D721Med (cell line): ENCODE measurements at places on chromosomes 5 and 9.

GRCh38 chr5:151954255-151954654 lies 29.6 kb upstream of the GLRA1 start:
- no peak for DNase-seq

- no peak for DNase-seq
These were observed 48.9 kb upstream of the CACNA1B start for GRCh38 chr9:137828527-137829259.

GRCh38 chr5:76855961-76856360 lies 6.1 kb downstream of the S100Z start:
- no peak for DNase-seq

- no peak for DNase-seq
These were observed 180.3 kb upstream of the WWC1 start for GRCh38 chr5:168110870-168111832.

- no peak for DNase-seq
These were observed 632.5 kb downstream of the SLCO4C1 start for GRCh38 chr5:101663543-101663942.

DNA sequence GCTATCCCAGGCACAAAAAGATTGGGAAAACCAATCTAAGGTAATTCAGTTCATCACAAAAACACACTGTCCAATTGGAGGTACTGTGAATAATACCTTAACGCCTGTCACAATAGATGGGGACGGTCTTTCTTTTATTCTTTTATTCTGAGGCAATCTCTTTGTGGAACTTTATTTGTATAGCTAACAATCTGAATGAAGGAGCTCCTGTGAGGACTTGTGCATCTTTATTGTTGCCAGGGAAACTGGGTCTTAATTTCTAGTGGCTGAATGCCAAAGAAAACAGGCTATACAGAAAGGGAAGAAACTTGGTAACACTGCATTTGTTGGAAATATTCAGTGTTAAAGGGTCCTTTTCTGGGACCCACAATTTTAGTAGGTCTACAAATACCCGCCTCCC lies 546.9 kb upstream of the C9orf72 start:
- no peak for DNase-seq

DNA sequence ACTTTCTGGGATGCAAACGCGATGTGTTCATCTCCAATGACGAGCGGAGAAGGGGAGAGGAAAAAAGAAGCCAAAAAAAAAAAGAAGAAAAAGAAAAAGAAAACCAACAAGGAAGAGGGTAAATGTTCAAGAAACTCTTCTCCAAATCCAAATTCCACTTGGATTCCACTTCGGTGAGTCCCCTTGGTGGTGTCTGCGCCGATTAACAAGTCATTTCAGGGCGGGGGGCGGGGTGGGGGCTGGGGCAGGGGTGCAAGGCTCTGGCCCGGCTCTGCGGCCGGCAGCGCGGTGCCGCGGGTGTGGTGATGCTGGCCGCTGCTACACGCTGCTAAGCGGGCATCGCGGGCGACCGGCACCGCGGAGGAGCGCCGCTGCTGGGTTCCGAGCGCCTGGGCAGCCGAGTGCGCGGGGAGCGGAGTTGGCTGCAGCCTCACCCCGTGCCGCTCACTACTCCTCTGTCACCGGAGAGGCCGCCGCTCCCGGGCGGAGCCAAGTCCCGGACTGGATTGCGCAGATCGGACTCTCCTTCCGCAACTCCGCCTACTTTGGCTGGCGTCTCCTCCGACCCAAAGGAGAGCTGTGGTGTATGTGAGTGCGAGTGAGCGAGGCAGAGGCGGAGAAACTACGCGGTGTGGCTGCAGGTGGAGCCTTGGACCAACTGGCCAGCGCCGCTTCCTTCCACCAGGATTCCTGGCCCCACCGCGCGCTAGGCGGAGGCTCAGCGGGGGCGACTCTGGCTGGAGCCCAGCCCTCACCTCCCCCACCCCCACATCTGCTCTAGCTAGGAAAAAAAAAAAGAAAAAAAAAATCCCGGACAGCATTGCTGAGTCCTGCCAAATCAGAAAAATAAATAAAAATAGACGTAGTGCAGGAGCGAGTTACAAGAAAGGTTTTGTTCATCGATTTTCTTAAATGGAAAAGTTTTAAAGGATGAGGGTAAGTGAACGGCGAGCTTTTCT lies at the start of gene SEMA6A:
Gene SEMA6A, minus strand, starts transcription at position 457 of the 959 bp plus-strand sequence. CDS start 69,879 bp downstream, outside the sequence.
- DNase-seq: peak; percentile 57

DNA sequence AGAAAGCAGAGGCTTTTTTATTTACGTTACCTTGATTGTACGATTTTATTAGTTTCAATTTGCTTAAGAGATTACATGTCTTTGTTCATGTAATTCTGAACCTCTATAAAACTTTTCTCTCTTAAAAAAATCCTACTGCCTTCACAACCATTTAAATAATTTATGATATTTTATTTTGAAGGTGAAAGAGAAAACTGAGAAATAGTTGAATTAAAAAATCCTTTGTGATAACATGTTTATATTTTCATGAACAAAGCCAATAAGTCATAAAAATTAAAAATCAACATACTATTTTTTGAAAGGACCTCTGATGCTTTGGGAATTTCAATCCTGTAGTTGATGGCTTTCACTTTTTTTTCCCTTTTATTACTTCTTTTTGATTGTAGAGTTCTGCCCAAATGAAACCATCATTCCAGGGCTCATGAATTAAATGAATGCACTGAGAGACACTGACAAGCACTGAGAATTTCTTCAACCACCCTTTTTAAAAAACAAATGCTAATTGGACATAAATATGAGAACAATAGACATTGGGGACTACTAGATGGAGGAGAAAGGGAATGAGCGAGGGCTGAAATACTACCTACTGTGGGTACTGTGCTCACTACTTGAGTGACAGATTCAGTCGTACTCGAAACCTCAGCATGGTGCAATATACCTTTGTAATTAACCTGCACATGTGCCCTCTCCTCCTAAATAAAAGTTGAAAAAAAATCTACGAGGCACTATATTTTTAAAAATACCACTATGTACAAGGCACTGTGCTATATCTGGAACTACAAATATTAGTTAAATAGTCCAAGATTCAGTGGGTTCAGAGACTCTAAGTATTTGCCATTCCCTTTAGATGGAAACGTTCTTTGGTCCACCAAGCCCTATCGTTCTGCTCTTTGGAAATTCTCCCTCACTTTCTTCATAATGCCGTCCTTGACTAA lies 5.9 kb downstream of the CDKN2A start:
- no peak for DNase-seq

DNA sequence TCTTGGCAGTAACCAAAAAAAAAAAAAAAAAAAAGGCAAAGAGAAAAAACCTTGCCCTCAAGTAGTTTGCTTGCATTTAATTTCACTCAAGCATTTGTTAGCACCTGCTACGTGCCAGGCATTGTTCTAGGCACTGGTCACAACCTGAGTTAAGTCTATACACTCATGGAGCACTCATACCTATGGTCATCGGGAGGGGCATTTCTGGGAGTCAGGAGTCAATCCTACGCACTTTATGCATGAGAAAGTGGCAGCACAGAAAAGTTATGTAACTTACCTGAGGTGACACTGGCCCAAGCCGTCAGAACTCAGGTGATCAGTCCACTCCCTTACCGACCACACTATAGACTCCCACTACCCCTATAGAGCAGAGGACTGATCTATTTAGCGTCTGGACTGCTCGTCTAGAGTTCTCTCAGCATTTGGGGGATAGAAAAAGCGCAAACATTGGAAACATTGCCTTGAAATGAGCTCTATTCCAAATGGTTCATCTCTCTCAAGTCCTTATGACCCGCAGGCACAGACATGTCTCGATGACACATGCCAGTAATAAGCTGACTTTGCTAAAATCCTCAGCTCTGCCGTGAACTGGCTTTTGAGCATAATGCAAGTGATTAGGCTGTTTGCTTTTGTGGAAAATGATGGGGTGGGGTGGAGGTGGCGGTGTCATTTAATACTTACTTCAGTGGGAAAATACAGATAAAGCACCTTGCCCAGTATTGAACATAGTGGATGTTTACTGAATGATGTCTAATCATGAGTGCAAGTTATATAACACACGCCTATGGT lies 160.2 kb downstream of the ARHGEF28 start:
- no peak for DNase-seq

DNA sequence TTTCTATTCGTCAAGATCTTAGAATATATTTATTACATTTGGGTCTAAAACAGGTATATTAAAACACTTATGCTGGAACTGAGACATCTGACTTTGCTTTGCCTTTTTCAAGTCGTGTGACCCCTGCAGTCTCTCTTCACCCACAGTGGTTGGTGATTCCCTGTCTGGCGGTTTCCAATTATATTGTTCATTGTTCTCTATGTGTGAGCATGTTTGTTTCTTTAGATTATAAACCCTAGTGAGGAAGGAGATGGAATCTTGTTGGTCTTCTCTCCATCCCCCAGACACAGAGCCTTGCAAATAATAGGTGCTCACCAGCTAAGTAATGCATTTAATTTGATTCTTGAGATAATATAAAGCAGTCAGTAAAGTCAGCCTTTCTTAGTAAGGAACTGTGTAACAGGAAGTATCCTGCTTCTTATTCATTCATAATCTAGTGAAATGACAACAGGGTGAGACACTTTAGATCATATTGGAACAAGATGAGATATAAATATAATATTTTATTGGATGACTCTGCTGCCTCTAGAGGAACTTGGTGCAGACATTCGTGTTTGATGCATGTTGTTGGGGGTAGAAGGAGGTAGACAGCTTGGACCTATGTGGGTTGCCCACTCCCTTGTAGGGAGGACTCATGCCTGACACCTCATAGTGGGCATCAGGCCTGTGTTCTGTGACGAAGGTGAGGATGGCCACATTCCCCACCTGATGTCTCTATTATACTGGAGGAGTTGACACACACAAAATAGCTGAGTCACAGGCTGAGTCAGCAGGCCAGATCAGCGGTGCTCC lies 88.1 kb downstream of the FGF1 start:
- no peak for DNase-seq

- DNase-seq: no peak
These were observed 453.5 kb downstream of the RAB3C start for GRCh38 chr5:59036274-59036961.

GRCh38 chr5:72427488-72428437 lies 79.4 kb downstream of the ZNF366 start:
- DNase-seq: no peak

DNA sequence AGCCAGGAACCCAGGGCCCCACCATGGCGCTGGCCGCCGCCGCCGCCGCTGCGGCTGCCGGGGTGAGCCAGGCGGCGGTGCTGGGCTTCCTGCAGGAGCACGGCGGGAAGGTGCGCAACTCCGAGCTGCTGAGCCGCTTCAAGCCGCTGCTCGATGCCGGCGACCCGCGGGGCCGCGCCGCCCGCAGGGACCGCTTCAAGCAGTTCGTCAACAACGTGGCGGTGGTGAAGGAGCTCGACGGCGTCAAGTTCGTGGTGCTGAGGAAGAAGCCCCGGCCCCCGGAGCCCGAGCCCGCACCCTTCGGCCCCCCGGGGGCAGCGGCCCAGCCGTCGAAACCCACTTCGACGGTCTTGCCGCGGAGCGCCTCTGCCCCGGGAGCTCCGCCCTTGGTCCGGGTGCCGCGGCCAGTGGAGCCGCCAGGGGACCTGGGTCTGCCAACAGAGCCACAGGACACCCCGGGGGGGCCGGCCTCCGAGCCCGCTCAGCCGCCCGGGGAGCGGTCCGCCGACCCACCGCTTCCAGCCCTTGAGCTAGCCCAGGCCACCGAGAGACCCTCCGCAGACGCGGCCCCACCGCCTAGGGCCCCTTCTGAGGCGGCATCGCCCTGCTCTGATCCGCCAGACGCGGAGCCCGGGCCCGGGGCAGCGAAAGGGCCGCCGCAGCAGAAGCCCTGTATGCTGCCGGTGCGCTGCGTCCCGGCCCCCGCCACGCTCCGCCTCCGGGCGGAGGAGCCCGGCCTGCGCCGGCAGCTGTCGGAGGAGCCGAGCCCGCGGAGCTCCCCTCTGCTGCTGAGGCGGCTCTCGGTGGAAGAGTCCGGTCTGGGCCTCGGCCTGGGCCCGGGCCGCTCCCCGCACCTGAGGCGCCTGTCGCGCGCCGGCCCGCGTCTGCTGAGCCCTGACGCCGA lies 749 bp downstream of the SOWAHA start:
- no peak for DNase-seq

GRCh38 chr9:120110520-120110919 lies 469.4 kb downstream of the CDK5RAP2 start:
- no peak for DNase-seq

- DNase-seq: no peak
These were observed 68.6 kb upstream of the TNPO1 start for GRCh38 chr5:72747826-72748225.

DNA sequence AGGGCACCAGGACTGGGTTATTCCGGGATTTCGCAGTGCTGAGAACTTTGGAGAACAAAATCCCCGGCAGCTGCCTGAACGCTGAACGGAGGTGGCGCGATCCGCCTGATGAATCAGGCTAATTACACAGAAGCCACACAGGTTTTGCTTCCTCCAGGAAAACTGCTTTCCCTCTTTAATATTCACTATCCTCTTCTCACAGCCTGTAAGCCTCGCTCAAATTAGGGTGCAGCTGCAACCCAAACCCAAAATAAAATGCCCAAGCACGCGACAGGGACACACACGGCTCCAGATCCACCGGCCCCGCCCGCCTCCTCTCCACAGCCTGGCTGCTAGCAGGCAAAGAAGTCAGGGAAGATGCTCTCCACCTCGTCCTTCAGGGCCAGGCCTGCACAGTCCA lies 6.0 kb downstream of the SOHLH1 start:
- no peak for DNase-seq

- DNase-seq: no peak
These were observed 139.6 kb downstream of the SPATA31D1 start for GRCh38 chr9:82128011-82128696.

GRCh38 chr9:14993061-14993800 lies 83.0 kb upstream of the FREM1 start:
- DNase-seq: no peak

GRCh38 chr9:117480729-117481128 lies 65.9 kb upstream of the ASTN2 start:
- no peak for DNase-seq

DNA sequence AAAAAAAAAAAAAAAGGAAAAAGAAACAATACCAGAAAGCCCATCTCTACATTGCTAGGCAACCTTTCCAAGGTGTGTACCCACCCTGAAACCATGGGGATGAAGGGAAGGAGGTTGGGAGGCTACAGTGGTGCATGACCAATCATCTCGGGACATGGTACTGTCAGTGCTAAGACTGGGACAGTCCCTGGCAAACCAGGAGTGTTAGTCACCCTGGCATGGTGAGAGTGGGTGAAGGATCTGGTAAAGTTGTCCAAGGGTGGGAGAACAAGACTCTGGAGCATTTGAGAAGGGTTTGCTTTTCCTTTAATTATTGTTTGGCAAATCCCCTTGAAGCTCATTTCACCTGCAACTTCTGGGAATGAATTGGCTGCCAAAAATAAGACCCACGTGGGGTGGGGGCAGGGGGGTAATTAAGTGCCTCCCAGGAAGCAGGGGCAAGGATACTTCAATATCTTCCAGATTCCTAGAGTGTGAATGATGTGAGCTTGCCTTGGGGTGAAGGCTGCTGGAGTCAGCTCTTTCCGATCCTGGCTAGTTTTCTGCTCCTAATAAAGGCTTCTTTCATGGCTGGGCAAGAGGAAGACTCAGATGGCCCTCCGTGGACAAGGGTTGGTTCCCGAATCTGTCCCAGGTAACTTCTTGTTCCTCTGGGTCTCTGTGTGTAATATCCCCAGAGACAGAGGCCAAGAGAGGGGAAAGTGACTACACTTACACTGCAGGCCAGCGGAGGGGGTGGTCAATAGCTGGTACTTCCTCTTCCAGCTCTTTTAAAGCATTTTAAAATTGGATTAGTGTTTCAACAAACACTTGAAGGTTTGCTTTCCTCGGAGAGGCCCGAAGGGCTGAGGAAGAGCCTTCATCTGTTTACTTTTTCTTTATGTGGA lies 61.6 kb upstream of the SPRY4 start:
- no peak for DNase-seq
